Lung microvascular endothelial cell (primary cell): ENCODE measurements at places on chromosomes 2 and 18. TPM values are rescaled to one million over a fixed set of nuclear protein-coding genes. Genes with fewer than 3 reads are reported as not detected.

The SERPINB3 gene
- not detected in 2 replicates for total RNA-seq

The NDUFS1 gene
- 77.4 and 101 TPM in 2 replicates for total RNA-seq

The REG3A gene
- total RNA-seq: not detected in 2 replicates

The ST6GAL2 gene
- total RNA-seq: under 0.01 and 0.87 TPM in 2 replicates

The ACAA2 gene
- total RNA-seq: 13.5 and 20.0 TPM in 2 replicates

The TAF4B gene
- 1.1 and 1.4 TPM in 2 replicates for total RNA-seq

The ARHGEF4 gene
- total RNA-seq: under 0.01 and 2.2 TPM in 2 replicates

The DSG2 gene
- total RNA-seq: 1.7 and 5.8 TPM in 2 replicates

The IL1RL2 gene
- 0.20 and 0.22 TPM in 2 replicates for total RNA-seq

The SPDYA gene
- 0.20 and 0.22 TPM in 2 replicates for total RNA-seq

The NGEF gene
- total RNA-seq: 0.22 TPM in 1 of 2 replicates, not detected in the other

The HRH4 gene
- not detected in 2 replicates for total RNA-seq

The RAB11FIP5 gene
- 38.4 and 62.5 TPM in 2 replicates for total RNA-seq

The RAD51AP2 gene
- not detected in 2 replicates for total RNA-seq

The MARCHF4 gene
- 0.20 and 0.22 TPM in 2 replicates for total RNA-seq

The MYO5B gene
- total RNA-seq: under 0.01 and 0.87 TPM in 2 replicates

The KIF1A gene
- total RNA-seq: under 0.01 and 0.20 TPM in 2 replicates

The SLC39A10 gene
- total RNA-seq: 20.7 and 27.2 TPM in 2 replicates

The CCDC68 gene
- total RNA-seq: 0.65 and 0.99 TPM in 2 replicates

The C18orf54 gene
- total RNA-seq: 5.2 and 5.9 TPM in 2 replicates

The GNAL gene
- under 0.01 and 0.22 TPM in 2 replicates for total RNA-seq

The FTCDNL1 gene
- total RNA-seq: 0.40 and 0.44 TPM in 2 replicates

The GALR1 gene
- not detected in 2 replicates for total RNA-seq

The ZNF385B gene
- total RNA-seq: not detected in 2 replicates

The UGT1A5 gene
- total RNA-seq: not detected in 2 replicates

The CYP26B1 gene
- total RNA-seq: 0.44 and 0.79 TPM in 2 replicates

The DNAH7 gene
- under 0.01 TPM in 1 of 2 replicates, not detected in the other for total RNA-seq

The C2orf78 gene
- total RNA-seq: not detected in 2 replicates

The ZC3H8 gene
- 2.4 and 4.2 TPM in 2 replicates for total RNA-seq

The ALLC gene
- not detected in 2 replicates for total RNA-seq

The CABYR gene
- total RNA-seq: 0.60 and 0.65 TPM in 2 replicates

The FOXI3 gene
- total RNA-seq: not detected in 2 replicates

The DUSP19 gene
- 1.5 and 3.6 TPM in 2 replicates for total RNA-seq

The DSC3 gene
- under 0.01 and 0.22 TPM in 2 replicates for total RNA-seq

The ALPG gene
- not detected in 2 replicates for total RNA-seq

The NTSR2 gene
- total RNA-seq: not detected in 2 replicates

The DTNA gene
- total RNA-seq: 0.40 and 0.44 TPM in 2 replicates

The CKAP2L gene
- 0.60 and 2.0 TPM in 2 replicates for total RNA-seq

The MAPRE3 gene
- total RNA-seq: 0.65 and 0.79 TPM in 2 replicates

The PAX3 gene
- total RNA-seq: under 0.01 TPM in 1 of 2 replicates, not detected in the other

The CYP27C1 gene
- not detected in 2 replicates for total RNA-seq
